ENCODE measurements at places on chromosomes 6 and 20.

GRCh38 chr6:45469663-45470062 is 91.9 kb upstream of the SUPT3H start:
- no peak for DNase-seq

DNA sequence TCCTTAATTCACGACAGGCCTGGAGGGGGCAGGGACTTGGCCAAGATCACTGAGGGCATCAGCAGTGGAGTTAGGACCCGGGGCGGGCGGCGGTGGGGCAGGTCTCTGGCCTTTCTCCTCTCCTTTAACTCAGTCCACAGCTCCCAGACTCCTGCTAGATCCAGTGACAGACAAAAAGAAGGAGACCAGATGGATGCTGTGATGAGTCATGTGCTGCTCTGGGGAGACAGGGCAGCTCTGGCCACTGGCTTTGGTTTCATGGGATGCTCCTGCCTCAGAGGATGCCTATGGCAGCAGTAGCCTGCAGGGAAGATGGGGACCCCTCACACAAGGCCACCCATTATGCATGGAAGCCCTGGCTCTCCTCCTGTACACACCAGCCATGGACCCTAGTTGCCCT is 20.5 kb downstream of the EPB41L1 start:
- DNase-seq, result no peak

DNA sequence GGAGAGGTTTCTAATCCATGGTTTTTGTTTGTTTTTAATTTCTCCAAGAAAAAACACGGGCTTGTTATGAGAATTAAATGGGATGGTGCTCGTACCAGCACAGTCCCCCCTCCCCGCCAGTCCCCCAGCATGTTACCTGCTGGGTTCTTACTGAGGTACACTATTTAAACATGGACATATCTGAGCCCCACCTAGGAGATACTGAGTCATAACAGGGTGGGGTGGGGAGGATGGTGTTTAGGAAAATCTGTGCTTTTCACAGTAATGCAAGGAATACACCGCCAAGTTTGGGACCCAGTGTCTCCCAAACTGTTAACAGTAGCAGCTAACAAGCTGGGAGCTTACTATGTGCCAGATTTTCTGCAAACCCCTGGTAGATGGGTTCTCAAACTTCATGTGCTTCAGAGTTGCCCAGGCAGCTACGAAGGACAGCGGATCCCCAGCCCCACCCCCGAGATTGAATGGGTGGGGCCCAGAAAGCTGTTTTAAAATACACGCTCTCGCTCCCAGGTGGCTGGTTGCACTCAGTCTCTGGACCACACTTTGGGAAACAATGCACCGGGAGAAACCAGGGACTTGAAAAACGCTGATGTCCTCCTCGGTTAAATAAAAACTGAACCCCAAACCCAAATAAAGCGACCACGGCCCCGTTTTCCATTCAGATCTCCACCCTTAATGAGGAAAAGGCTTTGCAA is 995 bp downstream of the ZFP64 start:
- DNase-seq, result peak; percentile 51

GRCh38 chr6:31794866-31795615 is 511 bp downstream of the VARS1 start:
- no peak for DNase-seq

GRCh38 chr6:43738267-43738676 is 31.7 kb upstream of the VEGFA start:
- no peak for DNase-seq

DNA sequence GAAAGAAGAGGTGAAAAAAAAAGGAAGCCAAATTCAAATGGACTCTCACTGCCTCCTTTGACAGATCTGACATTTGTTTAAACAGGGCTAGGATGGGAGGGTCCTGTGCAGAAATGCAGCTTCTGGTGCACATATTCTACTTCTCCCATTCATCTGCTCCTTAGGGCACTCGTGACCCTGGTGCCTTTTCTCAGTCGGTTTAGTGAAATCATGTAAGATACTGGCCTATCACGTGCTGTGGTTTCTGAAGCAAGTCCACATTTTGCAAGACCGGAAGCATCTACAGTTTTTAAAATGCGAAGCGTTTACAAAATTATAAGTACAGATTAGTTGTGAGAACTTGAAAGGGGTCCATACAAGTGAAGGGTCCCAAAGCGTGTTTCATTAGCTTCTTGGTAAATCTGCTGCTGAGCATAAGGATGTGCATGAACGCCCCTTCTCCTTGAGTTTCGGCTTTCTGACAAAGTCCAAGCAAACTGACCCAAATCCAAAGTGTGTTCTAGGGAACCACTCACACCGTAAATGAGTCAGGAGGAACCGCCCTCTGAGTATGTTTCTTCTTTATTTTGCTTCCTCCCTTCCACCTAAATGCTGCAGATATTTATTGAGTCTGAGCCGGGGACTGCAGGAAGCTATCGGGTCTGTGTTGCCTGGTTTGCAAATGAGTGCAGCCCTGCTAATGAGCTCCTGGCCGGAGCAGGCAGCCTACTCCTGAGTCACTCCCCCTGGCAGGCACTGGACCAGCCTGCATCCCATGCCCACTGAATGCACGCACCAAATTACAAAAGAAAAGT is 323.8 kb upstream of the JARID2 start:
- no peak for DNase-seq

DNA sequence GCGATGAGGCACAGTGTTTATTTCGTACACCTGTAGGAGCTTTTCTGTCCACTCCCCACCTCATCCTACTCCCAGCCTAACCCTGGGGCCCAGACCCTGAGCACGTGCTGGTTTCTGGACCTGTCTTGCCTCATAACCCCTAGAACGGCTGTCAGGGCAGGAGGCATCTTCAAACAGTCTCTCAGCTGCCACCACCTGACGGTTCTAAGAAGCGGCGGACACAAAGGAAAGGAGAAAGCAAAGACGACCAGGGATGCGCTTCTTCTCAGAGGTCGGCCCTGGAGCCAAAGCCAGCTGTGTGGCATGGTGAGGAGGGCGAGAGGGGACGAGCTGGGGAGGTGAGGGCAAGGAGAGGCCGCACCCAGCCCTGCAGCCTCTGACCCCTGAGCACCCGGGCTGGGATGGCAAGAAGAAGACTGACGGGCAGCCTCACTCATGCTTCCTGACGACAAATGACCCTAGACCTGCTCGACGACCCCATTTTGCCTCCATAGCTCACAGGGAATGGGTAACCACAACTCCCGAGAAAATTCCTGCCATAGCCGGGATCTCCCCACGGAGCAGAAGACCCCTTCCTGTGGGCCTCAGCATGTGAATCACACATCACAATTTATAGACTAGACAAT is 62.1 kb downstream of the WDR27 start:
- no peak for DNase-seq

DNA sequence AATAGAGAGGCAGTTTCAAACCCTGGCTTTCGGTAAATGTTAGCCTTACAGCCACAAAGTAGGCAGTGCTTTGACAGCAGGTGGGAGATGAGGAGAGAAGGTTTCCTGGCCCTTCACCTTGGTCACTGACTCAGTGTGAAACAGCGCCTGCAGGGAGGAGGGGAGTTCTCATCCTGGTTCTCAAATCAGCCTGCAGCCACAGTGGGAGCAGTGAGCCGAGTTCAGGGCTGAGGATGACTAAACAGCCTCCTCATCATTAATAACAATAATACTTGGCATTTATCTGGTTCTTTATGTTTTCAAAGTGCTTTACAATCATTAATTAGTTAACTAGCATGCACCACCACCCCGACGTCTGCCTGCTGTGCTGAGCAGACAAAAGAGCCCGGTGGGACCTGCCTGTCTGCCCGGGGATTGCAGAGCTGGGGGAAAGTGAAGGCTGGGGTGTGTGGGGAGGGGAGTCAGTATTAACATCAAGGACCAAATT is 59.6 kb downstream of the PRDM1 start:
- peak; percentile 62 for DNase-seq

DNA sequence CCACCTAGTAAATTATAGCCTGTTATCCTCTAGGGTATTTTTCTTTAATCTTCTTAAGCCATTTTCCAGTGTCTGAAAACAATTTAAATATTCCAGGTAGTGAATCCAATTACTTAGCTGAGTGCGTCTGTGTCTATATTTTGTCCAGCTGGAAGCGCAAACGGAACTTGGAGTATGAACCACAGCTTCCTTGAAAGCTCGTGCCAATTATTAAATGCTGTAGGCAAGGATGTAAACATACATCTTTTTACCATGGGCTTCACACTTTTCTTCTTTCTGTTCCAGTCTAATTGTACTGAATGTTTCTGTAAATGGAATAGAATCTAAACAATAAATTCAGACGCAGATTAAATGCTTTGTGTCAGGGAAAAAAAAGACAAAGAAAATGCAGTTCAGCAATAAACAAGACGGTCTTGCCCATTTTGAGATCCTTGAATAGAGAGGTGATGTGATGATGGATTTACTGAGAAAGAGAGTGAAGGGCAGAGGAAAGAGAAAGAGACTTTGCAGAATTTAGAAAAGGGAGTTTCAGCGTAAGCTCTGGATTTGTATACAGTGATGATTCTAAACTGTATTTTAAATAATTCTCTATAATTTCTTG is 1.9 kb downstream of the PLCB1 start:
- no peak for DNase-seq

DNA sequence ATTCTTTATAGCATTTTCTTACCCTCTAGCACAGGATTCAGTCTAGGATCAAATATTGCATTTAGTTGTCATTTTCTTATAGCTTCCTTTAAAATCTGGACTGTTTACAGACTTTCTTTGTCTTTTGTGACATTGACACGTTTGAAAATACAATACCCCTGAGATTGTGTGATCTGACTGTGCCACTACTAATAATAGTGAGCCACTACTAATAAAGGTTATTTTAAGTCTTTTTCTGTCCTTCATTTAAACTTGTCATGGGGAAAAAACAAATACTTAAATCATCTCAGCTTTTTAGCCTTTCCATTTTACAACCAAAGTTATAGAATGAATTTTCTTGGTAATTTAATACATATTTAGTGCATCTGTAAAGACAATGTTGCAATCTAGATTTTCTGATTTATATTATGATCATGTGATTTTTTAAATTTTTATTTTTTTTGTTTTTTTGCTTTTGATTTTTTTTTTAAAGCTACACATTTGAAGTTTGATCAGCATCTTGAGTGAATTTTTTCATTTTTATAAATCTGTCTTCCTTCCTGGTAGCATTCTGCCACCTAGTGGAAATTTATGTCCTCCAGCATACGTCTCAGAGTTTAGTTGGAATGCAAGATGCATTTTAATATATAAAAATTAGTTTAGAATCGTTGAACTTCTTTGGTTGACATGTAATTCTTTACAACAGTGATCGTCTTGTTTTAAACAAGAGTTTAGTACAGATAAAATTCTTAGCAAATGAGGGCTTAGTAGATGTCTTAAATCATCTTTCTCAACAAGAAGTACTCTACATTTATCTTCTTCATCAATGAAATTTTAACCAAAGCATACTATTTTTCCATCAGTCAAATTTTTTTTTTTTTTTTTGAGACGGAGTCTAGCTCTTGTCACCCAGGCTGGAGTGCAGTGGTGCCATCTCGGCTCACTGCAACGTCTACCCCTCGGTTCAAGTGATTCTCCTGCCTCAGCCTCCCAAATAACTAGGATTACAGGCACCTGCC is 119.4 kb downstream of the NCOA3 start:
- DNase-seq, result peak; percentile 36

DNA sequence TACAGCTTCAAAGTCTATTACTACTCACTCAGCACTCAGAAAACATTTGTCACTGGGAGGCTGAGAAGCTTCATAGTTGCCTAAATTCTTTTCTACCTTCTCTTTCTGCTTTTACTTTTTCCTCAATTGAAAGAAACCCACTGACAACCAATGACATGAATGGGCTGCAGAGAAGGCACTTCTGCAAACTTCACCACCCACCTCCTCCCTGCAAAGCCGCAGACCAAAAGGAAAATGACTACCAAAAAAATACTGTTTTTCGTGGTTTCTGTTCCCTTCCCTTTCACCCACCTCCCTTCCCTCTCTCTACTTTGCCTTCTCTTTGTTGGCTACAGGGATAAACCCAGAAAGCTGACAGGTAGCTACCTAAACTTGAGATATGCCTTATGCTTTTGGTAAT is 3.2 kb downstream of the GNAS-AS1 start:
- no peak for DNase-seq

GRCh38 chr6:41367700-41368099 is 32.3 kb downstream of the NCR2 start:
- DNase-seq, result peak; percentile 24

GRCh38 chr20:32474717-32474966 is 110.5 kb downstream of the NOL4L start:
- no peak for DNase-seq

- no peak for DNase-seq
These were observed 30.9 kb downstream of the SLC2A12 start for GRCh38 chr6:134021396-134022122.

- DNase-seq, result no peak
These were observed 662 bp upstream of the CCR6 start for GRCh38 chr6:167122041-167122826.

DNA sequence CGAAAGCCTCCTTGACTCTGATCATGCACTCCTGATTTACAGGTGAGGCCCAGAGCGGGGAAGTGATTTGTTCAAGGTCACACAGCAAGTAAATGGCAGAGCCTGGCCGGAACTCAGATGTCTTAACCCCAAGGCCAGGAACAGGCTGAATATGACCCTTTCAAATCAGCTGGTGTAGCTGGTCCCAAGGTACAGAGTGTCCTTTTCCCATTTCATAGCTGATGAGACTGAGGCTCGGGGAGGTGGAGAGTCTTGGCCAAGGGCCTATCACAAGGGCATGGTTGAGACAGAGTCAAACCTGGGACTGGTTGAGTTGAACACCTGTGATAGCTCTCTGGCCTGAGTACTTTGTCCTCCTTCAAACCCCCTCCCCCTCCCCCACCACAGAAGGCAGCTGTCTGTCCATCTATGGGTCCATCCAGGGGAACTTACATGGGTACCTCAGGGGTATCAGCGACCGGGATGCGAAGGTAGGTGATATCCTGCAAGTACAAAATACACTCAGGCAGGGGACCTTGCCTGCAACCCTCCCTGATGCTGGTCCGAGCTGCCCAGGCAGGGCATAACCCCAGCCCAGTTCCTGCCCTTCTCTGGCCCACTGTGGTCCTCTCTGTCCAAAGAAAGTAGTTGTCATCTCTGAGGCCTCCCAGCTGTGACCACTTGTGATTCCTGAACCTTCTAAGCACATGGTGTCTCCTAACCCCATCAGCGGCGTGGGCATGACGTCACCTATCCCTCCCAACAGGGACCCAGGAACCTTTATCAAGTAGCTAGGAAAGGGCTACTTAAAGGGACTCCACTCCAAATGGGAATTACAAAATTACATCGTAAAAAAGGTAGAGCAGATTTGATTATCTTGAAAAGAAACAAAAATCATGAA is 5.6 kb downstream of the DUSP15 start:
- no peak for DNase-seq

- no peak for DNase-seq
These were observed 981 bp downstream of the HM13 start for GRCh38 chr20:31515072-31515774.

- peak; percentile 60 for DNase-seq
These were observed 25.2 kb downstream of the HLA-A start for GRCh38 chr6:29967379-29968010.

DNA sequence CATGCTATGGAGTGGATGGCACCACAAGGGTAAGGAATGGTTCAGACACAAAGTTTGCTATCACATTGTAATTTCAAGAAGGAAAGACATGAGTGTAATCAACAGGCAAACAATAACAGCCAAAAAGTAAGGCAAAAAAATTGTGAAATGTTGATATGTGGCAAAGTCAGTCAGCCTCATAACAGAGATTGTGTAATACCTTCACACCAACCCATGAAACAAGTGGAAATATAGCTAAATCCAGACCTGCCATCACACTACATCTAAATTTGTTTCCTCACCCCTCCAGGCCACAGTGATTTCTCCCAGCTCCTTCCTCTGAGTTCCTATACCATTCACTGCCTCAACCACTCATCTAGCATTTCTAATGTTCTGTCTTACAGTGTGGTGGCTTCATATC is 37.3 kb downstream of the SIM1 start:
- DNase-seq, result no peak

All from mammary epithelial cell (primary cell).